ENCODE measurements at places on chromosomes 2 and 18.
A peak's percentile ranks its signal among the peaks of the same experiment; 100 is the strongest.

GRCh38 chr2:28296904-28297303 is 95.8 kb upstream of the FOSL2 start:
- DNase-seq: peak; percentile 17

DNA sequence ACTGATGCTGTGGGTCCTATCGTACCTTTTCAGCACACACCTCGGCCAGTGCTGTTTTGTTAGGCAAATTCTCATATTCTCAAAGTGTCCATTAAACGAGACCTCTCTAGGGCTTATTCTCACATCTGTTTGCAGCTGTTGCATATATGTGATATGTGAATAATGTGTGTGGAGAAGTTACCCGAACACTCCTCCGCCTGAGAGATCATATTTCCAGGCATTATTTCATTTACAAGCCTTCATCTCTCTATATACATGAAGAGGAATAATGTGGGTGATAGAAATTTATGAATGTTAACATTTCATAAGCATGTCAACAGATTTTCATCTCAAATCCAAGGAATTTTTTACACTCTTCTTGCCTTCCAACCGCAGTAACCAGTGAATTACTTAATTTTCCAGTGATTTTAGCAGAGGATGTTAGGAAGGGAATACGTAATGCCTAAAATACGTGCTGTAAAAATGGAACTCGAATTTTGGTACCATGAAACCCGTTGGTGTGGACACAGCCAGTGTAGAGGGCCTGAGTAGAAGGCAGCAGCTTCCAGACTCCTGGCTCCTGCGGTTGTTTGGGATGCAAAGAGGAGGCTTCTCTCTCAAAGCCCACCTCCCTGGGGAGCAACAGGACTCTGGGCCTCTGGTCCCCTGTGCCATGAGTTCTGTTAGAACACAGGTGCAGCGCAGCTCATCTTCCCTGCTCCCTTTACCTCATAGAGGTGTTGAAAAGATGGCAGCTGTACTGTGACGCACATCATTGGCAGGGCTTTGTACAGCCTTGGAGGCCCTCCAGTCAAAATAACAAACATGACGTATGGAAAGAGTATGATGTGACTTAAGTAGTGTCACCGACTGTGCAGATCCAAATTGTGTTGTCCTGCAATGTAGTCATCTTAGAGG is 280.1 kb downstream of the NEDD4L start:
- DNase-seq: no peak

DNA sequence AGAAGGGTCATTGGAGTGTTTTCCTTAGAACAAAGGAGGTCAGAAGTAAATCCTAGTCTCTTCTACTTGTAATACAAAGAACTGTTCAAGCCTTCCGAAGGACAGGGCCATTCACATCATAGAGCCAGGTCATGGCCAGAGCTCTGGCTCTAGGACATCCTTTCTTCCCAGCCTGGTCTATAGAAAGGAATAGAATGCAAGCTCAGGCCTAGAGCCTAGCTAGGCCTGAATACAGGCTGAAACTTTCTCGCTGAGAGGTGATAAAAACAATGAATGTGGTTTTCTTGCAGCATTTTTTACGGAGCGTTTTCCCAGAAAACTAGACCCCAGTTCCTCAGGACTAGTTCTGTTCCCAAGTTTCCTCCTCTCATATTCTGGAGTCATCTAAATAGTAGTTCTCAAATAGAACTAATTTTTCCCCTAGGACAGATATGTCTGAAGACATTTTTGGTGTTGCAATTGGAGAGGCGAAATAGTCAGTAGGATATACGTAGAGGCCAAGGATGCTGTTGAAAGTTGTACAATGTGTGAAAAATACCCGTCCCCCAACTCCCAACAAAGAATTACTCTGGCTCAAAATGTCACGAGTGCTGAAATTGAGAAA is 6.8 kb downstream of the UGT1A6 start:
- no peak for DNase-seq

GRCh38 chr2:223102040-223102400 is 50.0 kb downstream of the KCNE4 start:
- no peak for DNase-seq

DNA sequence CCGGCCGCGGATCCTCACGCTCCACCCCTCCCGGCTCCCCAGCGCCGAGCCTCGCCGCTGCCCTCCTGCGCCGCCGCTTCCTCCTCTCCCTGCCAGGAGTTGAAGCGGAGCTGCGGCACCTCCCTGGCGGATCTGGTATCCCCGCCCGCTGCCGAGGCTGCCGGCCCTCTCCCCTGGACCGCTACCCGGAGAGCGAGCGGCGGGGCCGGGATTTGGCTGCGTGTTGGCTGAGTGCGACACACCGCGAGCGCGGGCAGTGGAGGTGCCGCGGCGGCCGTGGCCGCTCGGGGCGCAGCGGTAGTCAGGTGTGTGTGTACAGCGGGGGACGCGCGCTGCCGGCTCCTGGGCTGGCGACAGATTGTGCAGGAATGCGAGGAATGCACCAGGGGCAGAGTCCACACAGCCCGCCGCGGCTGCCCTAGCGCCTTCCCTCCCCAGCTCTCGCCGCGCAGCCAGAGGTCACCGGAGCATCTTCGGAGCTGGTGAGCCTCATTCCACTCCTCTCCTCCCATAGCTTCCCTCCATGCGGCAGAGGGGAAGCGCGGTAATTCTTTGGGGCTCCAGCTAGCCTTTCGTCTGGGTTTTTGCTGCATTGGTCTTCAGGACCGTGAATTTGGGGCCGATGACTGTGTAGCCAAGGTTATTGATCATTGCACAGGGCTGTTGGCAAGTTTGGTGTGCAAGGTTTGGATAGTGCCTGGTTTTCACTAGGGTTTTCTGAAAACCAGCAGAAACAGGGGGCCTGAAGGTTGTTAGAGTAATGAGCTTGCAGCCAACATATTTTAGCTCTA is 1.3 kb downstream of the PKP4 start:
- DNase-seq: peak; percentile 30

- DNase-seq: peak; percentile 43
Measured at GRCh38 chr2:88099798-88100488, 27.9 kb downstream of the FABP1 start.

- DNase-seq: peak; percentile 79
Measured at GRCh38 chr2:43519643-43520221, 76.1 kb downstream of the THADA start.

GRCh38 chr2:102304268-102304667 is 7.1 kb upstream of the IL1RL1 start:
- DNase-seq: no peak

- no peak for DNase-seq
Measured at GRCh38 chr18:66393463-66393862, 210.4 kb downstream of the CDH19 start.

DNA sequence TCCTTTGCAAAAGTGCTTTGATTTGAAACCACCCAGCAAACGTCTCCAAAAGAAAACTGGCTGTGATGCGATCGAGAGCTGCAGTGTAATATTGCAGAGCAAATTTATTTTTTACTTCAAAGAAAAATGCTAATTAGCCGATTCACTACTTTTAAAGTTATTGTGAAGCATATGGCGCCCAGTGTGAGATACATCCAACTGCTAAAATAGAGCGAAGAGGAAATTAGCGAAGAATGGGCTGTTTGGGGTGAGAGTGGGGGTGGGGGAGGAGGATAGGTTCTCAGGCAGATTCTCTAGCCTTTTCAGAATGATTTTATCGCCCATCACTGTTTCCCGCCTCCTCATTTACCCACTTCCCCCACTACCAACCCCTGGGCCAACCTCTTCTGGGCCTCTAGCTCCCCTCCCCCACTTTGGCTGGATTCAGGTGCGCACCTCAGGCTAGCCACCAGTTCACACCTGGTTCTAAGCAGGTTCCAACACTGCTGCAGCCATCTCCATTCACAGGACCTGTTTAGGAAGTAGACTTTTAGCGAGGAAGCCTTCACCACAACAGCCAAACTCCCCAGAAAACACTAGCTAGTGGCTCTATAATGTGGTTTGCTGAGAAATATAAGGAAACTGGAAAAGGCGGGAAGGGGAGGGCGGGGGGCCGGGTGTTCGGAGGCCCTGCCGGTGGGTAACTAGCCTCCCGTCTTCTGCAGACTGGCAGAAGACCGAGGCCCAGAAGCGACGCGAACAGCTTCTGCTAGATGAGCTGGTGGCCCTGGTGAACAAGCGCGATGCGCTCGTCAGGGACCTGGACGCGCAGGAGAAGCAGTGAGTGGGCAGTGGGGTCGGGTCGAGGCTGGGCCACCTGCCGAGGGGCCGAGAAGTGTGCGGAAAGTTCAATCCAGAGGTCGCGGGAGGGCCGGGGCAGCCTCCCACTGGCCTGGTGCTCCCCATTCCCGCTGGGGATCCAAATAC is 6.0 kb upstream of the OTX1 start:
- DNase-seq: no peak

DNA sequence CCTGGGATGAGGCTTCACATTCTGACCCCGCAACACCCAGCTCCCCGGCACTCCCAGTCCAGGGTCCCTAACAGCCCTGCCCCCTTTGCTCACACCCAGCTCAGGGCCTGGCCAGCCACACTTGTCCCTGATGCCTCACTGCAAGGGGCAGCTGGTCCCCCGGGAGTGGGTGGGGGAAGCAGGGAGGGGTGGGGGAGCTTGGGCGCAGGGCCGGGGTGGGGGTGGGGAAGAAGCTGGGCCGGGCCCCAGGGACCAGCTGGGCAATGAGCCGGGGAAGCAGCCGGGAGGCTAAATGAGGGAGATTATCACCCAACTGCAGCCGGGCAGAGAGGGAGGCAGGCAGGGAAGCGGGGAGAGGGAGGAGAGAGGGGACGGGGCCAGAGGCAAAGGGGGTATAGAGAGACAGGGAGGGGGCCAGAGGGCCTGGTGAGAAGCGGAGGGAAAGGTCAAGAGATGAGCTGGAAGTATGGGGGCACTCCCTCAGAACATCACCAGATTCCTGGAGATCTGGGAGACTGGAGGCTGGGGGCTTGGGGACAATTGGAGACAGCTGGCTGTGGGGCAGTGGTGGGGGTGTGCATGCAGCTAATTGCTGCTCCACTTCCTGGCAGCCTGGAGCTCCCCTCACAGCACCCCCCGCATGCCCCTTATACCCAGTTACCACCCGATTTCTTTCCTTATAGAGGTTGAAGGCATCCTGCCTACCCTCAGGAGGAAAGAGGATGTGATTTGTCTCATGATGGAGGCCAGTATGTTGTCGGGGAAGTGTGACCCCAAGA is 2.5 kb upstream of the ASIC4 start:
- DNase-seq: no peak

GRCh38 chr18:35688757-35689156 is 107.2 kb downstream of the GALNT1 start:
- DNase-seq: no peak

- DNase-seq: no peak
Measured at GRCh38 chr18:5068851-5069250, 128.2 kb downstream of the AKAIN1 start.

DNA sequence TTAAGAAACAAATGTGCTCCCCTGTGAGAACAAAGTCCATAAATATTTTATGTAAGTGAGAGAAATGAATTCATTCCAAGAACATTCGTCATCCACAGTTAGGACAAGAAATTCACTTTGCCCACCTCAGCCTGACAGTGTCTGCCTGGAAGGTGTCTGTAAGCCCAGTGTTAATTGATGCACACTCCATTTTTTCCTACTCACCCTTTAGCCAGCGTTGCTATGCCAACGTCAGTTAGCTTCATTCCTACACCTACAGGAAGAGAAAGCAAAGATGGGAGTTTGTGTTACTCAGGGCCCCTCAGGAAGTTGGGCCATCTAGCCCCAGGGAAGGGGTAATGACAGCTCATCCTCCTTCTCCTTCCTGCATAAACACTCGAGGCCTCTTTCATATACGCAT is 131.0 kb downstream of the ALPK2 start:
- DNase-seq: no peak

GRCh38 chr2:208046686-208047085 is 21.4 kb upstream of the PLEKHM3 start:
- no peak for DNase-seq

DNA sequence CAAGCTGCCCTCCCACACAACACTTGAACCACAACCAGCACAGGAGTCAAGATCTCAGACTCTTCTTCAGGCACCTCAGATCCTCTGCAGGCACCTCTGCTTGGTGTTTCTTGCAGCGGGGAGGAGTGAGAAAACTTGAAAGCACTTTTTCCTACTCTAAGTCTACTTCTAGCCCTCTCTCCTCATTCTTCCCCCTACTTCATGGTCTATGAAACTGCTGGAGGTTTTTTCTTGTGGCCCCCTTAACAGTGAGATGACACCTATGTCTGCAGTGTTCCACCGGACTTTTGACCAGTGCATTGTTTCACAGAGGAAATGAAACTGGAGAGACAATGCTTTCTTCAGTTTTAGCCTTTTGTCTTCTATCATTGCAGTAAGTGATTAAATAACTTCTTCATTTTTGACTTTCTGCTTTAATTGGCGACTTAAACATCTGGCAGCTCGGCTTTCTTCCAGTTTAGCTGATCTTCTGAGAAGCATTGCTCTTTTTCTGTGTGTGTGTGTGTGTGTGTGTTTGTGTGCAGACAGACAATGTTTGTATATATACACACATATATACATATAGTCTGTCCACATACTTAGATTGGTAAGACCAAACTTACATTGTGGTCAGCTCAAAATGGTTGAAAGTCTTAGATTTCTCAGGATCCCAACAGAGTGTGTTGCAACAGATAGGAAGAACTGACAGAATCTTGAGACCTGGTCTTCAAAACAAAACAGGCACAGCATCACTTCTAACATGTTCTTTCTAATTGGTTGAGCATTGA is 1474.0 kb upstream of the TMEFF2 start:
- no peak for DNase-seq

Data from inflammatory macrophage treated with lipopolysaccharide for 4 hours (primary cell).